ENCODE measurements at places on chromosomes 5 and 9. TPM values are rescaled to one million over a fixed set of nuclear protein-coding genes. Genes with fewer than 3 reads are reported as not detected.

- peak; percentile 41 for DNase-seq
Measured at GRCh38 chr5:1737790-1738405, 61.7 kb downstream of the MRPL36 start.

DNA sequence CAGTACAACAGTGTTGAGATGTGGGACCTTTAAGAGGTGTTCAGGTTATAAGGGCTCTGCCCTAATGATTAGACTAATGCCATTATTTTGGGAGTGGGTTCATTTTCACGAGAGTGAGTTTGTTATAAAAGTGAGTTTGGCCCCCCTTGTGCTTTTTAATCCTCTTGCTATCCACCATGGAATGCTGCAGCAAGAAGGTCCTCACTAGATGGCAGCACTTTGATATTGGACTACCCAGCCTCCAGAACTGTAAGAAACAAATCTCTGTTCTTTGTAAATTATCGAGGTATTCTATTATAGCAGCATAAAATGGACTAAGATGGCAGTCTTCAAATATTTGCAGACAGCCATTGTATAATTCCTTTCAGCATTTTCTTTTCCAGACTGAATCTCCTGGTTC lies 212.4 kb downstream of the LRRC70 start:
- no peak for DNase-seq

DNA sequence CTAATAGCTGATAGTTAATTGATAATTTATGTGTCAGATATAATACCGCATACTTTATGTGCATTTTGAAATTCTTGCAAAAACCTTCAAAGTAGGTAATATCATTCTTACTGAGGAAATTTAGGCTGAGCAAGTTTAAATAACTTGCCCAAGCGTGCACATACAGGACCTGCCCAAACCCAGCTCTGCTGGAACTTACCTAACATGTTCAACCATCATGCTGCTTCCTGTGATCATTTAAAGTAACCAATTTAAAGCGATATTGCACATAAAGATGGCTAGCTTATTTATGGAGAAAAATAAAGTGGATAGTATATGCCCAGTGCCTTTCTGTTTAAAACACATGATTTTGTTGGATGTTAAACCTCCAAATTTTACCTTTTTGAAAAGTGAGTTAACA lies 4.3 kb downstream of the FAM174A start:
- DNase-seq: no peak

DNA sequence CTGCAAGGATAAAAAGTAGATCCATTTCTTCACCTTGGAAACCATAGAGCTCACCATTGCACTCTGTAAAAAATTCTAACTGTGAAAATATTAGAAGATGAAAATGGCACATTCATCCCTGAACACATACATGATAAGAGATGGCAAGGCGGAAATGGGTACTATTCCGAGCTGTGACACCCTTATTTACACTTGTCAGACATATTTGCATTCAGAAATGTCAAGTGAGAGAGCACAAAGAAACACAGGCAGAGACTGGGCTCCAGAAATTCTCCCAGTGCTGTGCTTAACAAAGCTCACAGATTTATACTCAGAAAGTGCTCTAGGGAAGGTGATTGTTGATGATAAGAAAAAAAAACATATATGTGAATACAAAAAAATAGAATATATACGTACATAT lies 170.3 kb upstream of the PUM3 start:
- DNase-seq: no peak

- DNase-seq: no peak
Measured at GRCh38 chr5:119597728-119598298, 31.5 kb upstream of the FAM170A start.

DNA sequence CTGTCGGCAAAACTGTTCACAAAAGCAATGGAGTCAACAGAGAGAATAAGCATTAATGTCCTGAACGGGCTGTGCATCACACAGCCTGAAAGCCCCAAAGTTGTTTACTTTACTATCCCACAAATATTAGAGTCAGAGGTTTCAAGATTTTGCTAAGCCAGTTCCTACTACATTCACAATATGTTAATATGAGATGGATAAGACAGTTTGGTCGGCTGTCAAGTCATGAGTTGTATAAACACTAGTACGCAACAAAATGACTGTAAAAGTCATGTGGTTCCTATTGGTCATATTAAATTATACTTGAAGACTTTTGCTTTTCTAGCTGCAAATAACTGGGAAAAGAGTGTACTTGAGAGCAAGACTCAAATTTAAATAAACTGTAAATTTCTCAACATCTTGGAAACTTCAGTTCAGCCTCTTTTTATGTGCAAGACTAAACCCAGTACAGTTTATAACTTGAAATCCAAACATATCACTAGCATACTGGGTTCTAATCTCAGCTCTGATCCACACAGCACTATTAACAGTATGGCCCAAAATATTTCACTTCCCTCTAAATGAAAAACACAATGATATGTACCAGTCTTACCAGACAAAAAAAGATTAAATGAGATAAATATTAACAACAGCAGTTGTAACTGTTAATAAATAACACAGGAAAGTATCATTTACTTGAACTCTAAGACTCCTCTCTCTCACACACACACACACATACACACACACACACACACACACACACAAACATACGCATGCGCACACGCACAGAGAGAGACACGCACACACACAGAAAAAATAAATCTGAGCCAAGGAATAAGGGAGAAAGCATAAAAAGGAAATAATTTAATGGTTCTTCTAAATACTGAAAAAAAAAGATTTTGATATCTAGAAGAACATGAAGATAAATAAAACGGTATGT lies 33.1 kb downstream of the FANCC start:
- no peak for DNase-seq

DNA sequence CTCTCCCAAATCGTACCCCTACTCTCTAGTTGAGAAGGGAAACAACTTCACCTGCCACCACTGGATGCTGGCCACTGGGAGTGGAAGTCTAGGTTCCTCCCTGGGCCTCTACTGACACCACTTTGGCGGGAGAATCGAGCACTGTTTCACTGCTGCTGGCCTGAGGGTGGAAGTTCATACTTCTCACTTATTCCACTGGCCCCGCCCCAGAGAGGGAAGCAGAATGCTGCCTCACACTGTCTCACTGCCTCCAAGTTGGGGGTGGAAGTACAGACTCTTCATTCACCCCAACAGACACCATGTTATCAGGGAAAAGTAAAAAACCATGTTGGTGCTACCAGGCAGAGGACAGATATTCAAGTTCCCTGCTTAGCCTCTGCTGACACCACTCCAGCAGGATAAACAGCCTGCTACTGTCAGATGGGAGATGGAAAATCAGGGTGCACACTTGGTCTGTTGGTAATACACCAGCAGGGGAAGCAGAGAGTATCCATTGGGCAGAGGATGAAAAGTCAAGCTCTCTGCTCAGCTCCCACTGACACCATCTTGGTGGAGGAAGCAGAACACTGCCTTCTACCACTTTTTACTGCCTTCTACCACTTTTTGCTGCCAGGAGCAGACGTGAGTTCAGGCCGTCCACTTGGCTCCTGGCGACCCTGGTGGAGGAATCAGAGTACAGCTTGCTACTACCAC lies 159.4 kb downstream of the SIL1 start:
- DNase-seq: no peak

GRCh38 chr9:105132606-105133005 lies 111.8 kb upstream of the SLC44A1 start:
- no peak for DNase-seq

GRCh38 chr5:4627131-4627530 lies 513.0 kb upstream of the ADAMTS16 start:
- DNase-seq: no peak

DNA sequence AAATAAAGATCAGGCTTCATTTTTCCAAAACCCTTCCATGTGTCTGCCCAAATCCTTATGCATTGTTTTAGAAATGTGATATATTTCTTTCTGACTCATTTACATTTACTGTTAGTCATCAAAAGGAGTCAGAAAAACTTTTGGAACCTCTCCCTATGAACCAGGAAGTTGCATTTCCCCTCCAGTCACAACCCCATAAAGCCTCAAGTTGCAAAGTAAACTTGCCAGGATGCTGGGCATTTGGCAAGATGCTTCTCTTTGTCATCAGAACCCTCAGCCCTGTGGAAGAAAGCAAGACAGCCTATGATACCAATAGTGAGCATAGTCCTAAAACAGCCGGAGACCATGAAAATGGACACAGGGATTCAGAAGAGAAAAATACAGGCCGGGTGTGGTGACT lies 84.2 kb downstream of the MUSK start:
- no peak for DNase-seq

GRCh38 chr5:108743319-108743718 lies 4.4 kb upstream of the FER start:
- DNase-seq: no peak

GRCh38 chr9:132784286-132784830 lies 93.7 kb downstream of the AK8 start:
- DNase-seq: no peak

- no peak for DNase-seq
Measured at GRCh38 chr5:45410304-45410995, 285.7 kb downstream of the HCN1 start.

DNA sequence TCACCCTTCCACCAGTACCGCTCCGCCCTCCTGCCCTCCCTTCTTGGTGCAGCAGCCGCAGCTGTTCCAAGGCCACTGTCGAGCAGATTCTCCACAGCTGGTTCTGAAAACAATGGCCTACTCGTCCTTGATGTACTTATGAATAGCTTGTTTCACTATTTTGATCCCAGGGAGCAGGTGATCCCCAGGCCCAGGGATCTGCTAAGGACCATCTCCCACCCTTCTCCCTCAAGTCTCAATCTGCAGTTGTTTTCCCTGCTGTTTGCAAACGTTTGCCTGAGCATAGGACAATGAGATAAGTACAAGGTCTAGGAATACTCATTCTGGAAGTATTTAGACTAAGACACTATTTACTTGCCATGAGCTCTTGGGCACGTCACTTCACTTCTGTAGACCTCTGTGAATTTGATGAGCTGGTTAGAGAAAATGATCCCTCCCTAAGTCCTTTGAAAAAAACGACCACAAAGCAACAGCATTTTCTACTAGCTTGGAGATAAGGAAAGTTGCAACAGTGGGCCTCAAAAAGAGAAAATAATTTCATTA lies 1.8 kb downstream of the LURAP1L start:
- no peak for DNase-seq

DNA sequence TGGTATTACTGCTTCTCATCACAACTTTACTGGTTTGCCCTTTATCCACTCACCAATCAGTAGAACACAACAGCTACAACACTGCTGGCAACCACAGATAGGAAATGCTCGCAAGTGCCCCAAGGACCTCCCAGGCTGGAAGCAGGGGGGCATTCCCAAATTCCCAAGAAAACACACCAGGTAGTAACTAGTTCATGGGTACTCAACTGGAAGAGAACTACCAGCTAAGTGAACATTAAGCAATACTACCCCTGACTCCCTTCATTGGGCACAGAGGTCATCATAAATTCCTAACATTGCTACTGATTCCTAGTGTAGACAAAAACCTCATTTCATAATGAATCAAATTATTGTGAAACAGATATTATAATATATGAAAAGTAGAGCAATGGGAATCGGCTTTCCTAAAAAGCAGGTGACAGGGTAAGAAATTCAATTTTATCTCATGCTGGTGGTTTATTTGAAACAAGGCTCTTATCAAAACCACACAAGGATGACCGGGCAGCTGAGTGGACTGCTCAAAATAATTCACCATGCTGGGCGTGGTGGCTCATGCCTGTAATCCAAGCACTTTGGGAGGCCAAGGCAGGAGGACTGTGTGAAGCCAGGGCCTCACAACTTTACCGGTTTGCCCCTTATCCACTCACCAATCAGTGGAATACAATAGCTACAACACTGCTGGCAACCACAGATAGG lies 81.6 kb downstream of the TLE1 start:
- no peak for DNase-seq

GRCh38 chr9:131272212-131272611 lies 4.1 kb downstream of the FAM78A start:
- no peak for DNase-seq

DNA sequence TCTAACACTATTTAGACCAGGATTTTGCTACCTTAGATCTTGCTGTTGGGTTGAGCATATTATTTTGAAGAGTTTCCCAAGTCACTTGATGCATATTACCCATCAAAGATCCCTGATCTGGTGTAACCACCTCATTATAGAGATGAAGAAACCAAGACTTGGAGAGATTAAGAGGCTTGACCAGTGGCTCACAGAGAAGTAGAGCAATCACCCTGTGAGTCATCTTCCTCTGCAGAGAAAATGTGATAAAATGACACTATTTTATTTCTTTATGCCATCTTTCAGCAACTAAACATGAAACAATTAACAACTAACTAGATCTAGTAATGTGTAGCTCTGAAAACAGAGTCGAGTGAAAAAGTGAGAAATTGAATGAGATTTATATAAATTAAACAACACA lies 76.1 kb downstream of the KIF4B start:
- no peak for DNase-seq

GRCh38 chr5:6435356-6435755 lies 13.3 kb upstream of the UBE2QL1 start:
- DNase-seq: no peak

DNA sequence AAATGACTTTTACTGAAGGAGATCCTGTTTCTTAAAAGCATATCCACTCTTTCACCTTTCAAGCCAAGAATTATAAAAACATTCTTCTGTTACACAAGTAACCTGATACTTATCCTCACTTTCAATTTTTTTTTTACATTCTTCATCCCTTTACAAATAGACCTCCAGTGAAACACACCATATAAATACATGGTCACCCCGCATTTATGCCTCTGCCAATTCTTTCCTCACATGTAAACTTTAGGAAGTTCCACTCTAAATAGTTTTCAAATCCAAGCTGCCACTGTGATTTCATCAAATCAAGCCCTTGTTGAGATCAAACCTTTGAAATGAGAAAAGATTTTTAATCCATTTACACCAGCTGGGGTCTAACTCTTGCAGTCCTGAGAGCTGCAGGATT lies 40.0 kb downstream of the GAS1 start:
- DNase-seq: no peak

The N4BP3 gene
- 1.7 TPM for polyA plus RNA-seq

The SUB1 gene
- 476 TPM for polyA plus RNA-seq

The SV2C gene
- not detected for polyA plus RNA-seq

The UNC13B gene
- 0.54 TPM for polyA plus RNA-seq

The TOMM5 gene
- 200 TPM for polyA plus RNA-seq

The HTR4 gene
- not detected for polyA plus RNA-seq

The NUTM2F gene
- polyA plus RNA-seq: not detected

The CXCL14 gene
- not detected for polyA plus RNA-seq

The F2R gene
- 46.5 TPM for polyA plus RNA-seq

The SLC25A2 gene
- polyA plus RNA-seq: not detected

The OR2V2 gene
- polyA plus RNA-seq: not detected

Measured in CD8-positive, alpha-beta memory T cell (primary cell).